ENCODE measurements at places on chromosomes 11 and 22. TPM values are rescaled to one million over a fixed set of nuclear protein-coding genes. Genes with fewer than 3 reads are reported as not detected.

The GVQW3 gene
- 4.5 TPM for total RNA-seq

The TRIM29 gene
- total RNA-seq, result not detected

The ROM1 gene
- 2.4 TPM for total RNA-seq

The PRRG4 gene
- total RNA-seq, result 0.26 TPM

The ZP1 gene
- 0.60 TPM for total RNA-seq

The MYH9 gene
- total RNA-seq, result 821 TPM
